ENCODE measurements at places on chromosomes 1 and 21.

DNA sequence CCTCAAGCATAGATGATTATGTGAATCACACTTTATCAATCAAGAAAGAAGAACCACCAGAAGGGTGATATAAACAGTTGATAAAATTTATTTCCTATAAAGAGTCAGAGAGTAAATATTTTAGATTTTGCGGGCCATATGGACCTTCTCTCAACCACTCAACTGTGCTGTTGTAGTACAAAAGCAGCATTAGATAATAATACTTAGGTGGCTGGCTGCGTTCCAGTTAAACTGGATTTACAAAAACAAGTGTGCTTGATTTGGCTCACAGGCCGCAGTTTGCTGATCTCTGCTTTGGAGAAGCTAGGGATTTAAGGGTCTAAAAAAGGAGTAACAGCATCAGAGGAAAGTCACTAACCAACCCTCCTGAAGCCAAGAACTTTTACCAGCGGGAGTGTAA is 1406.0 kb downstream of the KCNT2 start:
- no peak for DNase-seq

DNA sequence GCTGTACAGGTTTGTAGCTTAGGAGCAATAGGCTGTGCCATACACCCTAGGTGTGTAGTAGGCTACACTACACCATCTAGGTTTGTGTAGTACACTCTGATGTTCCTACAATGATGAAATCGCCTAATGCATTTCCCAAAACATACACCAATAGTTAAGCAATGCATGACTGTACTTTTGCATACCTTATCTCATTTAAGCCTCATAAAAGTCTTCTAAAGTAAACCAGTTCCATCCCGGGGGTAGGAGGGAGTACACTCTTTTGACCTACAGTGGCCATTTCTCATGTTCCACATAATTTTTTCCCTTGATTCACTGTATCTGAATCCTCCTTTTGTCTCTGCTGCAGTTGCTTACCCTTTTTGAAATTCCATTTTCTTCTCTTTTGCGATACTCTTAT is 12.2 kb downstream of the TRMT13 start:
- DNase-seq, result no peak

DNA sequence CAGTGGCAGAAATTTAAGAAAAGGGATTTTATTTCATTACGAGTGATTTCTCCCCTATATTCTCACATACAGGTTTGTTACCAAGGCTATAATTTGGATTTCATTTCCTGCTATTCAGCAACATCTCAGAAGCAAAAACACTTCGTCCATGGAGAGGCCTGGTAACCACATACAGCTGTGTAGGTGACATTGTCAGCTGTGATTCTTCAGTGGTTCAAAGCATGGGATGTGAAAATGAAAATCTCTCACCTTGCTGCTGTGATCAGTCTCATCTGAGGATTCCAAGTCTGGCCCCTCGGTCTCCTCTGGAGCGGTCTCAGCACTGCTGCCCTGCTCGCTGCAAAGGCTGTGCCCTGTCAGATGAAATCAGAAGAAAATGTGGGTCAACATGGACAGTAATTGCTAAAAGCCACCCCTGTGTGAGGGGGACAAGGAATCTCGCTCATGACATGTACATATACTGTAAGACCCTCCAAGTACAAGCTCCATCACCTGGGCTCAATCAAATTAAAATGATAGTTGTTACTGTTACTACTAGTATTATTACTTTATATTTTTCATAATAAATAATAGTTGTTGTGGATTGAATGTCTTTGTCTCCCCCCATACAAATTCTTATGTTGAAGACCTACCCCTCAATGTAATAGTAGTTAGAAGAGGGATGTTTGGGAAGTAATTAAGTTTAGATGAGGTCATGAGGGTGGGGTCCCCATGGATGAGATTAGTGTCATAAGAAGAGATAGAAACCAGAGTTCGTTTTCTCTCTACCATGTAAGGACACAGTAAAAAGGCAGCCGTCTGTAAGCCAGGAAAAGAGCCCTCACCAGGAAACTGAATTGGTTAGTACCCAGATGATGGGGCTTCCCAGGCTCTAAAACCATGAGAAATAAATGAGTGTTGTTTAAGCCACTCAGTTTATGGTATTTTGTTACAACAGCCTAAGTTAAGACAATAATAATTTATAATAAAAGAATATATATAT is 126.7 kb upstream of the KRTAP19-8 start:
- DNase-seq, result no peak

DNA sequence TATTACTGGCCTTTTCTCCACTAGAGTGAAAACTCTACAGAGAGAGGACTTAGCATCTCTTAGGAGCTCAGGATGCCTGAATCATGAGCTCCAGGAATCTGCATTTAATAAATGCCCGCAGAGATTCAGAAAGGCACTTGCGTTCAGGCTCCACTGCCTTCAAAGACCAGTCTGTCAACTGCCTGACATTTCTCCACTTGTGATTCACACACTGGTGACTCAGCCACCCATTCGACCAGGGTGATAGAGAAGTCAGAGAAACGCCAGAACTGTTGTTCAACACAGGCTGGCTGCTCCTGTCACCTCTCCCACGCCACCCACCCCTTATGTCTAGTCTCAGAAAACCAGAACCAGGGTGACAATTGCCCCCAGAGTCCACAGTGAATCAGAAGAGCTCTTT is 26.9 kb upstream of the LBR start:
- DNase-seq, result peak; percentile 80

GRCh38 chr1:32388641-32389040 is 5.6 kb downstream of the BSDC1 start:
- DNase-seq, result no peak

- DNase-seq, result no peak
Observed at GRCh38 chr1:42533101-42533863, 70.2 kb downstream of the CCDC30 start.

- DNase-seq, result no peak
Observed at GRCh38 chr1:184867866-184868689, 106.2 kb downstream of the NIBAN1 start.

GRCh38 chr1:209723756-209724693 is 19.4 kb downstream of the HSD11B1 start:
- no peak for DNase-seq

DNA sequence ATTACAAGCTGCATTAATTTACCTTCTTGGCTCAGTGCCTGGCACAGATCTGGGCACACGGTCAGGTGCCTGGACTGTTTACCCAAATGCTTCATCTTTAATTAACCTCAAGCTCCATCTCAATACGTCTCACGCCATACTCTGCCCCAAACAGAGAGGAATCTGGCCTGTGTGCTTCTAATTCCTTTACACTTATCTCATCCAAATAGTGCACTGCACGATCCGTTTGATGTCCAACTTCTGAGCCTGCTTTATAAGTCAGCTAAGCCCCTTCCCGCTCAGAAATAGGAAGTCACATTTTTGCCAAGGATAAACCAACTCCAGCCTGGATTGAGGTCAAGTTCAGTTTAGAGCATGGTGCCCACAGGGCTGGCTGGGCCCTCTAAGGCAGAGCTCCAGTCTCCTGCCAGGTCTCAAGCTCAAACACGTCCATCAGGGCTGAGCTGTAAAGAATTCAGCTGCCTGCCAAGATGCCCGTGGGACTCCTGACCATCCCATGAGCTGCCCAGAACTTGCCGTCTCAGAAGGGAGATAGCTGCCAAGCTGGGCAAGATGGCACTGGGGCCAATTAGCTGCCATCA is 233.5 kb downstream of the TRABD2B start:
- DNase-seq, result no peak

GRCh38 chr1:212683357-212683722 is 16.3 kb downstream of the BATF3 start:
- no peak for DNase-seq

DNA sequence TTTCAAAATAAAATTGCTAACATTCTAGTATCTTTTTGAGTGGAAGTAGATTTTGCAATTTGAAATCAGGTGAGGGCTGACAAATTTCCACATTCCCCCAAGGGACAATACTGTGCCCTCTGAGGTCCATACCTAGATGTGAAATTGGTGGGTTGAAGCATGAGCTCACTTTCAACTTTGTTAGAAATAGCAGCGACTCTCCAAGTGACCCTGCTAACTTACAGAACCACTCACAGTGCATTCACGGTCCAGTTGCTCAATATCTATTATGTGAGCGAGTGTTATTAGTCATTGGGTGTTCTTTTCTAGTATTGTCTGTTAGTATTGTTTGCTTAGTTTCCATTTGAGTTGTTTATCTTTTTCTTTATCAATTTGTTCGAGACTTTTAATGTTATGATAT is 53.6 kb upstream of the ASB17 start:
- peak; percentile 28 for DNase-seq

- no peak for DNase-seq
Observed at GRCh38 chr1:115112496-115113375, 23.4 kb upstream of the TSPAN2 start.

DNA sequence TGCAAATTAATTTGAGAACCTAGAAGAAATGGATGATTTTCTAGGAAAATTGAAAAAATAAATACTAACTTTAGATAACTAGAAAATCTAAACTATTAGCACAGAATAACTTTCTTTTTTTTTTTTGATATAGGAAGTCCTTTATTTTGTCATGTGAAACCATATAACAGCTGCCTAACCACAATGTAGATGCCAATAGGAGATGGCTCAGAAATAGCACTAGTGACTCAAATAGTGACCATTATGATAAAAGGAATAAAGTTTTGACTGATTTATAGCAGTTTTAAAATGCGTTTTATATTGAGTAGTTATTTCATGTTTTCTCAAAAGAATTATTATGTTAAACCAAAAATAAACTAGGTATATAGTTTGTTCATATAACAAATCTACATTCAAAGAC is 158.0 kb upstream of the CACYBP start:
- no peak for DNase-seq

DNA sequence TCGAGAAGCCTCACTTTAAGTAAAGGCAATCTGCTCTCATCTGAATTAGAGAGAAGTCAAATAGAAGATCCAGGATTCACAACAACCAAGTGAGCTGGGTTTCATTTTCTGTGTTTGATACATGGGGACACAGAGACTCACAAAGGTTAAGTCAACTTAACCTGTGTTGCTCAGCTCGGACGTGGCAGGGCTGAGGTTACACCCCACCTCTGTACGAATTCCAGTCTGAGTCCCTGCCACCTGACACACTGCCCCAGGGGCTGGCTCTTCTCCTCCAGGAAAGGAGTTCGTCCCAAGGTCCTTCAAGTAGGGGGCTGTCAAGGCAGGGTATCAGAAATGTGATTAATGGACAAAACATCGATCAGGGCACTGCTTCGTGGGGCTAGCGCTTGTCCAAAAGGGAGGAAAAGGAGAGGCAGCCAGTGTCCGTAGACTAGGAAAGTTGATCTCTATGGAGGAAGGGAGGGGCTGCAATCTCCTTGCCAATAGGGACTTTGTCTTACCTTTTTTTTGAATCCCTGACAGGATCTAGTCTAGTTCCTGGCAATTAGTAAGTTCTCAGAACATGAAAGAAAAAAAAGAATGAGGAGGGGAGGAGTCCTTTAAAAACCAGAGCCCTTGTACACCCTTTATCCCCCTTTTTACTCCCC is 116.4 kb downstream of the CNIH3 start:
- no peak for DNase-seq

- no peak for DNase-seq
Observed at GRCh38 chr21:36075953-36076352, 6.1 kb downstream of the CBR1 start.

- no peak for DNase-seq
Observed at GRCh38 chr1:235817101-235817728, 49.5 kb downstream of the LYST start.

GRCh38 chr1:183195142-183195574 is 9.1 kb downstream of the LAMC2 start:
- DNase-seq, result peak; percentile 28

- DNase-seq, result no peak
Observed at GRCh38 chr1:208476846-208477170, 232.6 kb upstream of the PLXNA2 start.

GRCh38 chr1:156920233-156921052 is at the start of gene LRRC71:
Gene LRRC71 (plus strand): TSS chr1:156920632. CDS start chr1:156920804, 172 bp downstream.
- peak; percentile 18 for DNase-seq

GRCh38 chr1:244353551-244354091 is 98.1 kb downstream of the ADSS2 start:
- peak; percentile 94 for DNase-seq

DNA sequence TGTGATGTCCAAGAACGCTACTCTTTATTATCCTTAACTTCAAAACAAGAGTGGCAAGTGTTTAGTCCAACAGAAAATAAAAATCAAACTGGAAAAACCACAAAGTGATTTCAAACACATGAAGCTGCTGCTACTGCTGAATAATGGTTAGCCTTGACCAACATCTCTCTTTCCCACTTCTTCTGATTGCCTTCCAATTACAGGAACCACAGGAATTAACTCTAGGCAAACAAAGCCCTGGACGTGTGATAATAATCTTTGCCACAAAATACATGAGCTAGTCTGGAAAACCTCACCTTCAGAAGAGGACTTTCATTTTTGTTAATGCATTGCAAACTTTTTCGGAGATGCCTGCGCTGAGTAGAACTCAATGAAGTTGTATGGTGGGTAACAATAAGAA is 48.6 kb upstream of the COL11A1 start:
- peak; percentile 28 for DNase-seq

DNA sequence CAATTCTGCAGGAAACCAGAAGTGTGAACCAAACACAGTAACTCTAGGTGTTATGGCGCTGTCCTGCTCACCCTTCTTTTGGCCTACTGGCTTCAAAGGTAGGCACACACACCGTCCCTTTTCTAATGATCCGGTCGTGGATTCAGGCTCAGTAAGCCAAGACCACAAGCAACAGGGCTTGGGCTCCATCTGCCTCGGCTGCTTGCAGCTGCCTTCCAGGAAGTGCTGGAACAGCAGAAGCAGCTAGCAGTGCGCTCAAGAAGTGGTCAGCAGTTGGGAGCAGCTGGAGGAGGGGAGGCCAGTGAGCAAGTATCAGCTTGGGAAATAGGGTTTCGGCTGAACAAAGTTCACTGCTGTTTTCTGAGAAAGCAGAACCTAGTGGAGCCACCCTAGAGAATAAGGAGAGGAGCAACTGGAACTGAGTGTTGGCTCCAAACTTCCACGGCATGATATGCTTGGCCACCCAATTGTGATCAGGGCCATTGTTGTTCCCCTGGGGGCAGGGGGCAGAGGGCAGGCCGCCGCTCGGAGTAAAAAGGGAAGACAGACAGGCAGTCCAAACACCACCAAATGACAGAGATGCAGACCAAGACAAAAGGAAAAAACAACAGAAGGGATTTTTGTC is 173.4 kb downstream of the TOMM20 start:
- peak; percentile 49 for DNase-seq

DNA sequence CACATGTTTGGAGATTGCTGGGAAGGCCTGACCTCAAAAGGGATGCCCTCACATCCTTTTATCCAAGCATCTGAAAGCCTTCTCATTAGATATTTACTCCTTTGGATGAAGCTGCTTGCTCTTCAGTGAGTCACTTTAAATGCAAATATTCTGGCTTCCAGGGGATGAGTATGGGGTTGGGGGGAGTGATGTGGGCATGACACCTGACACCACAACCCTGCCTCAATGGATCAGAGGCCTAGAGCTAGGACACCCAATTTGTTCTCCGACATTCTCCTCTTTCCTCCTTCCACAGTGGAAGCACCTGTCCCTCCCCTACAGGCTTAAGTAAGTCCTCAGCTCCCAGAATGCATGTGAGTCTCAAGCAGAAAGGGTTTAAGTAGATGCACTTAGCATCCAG is 238.3 kb downstream of the OMA1 start:
- no peak for DNase-seq

GRCh38 chr1:181101581-181102226 is 13.2 kb downstream of the IER5 start:
- peak; percentile 72 for DNase-seq

GRCh38 chr1:221016751-221017150 is 137.5 kb downstream of the HLX start:
- DNase-seq, result no peak
